Renal pelvis (tissue), 12 donors: ENCODE measurements at places on chromosomes 2 and 18. TPM values are rescaled to one million over a fixed set of nuclear protein-coding genes. Genes with fewer than 3 reads are reported as not detected.

Gene KLHL30
- 0.60 TPM for polyA plus RNA-seq

Gene SP140
- polyA plus RNA-seq: 1.8 TPM

GRCh38 chr18:23716516-23716915, 27.3 kb downstream of the LAMA3 start:
- no peak for DNase-seq

DNA sequence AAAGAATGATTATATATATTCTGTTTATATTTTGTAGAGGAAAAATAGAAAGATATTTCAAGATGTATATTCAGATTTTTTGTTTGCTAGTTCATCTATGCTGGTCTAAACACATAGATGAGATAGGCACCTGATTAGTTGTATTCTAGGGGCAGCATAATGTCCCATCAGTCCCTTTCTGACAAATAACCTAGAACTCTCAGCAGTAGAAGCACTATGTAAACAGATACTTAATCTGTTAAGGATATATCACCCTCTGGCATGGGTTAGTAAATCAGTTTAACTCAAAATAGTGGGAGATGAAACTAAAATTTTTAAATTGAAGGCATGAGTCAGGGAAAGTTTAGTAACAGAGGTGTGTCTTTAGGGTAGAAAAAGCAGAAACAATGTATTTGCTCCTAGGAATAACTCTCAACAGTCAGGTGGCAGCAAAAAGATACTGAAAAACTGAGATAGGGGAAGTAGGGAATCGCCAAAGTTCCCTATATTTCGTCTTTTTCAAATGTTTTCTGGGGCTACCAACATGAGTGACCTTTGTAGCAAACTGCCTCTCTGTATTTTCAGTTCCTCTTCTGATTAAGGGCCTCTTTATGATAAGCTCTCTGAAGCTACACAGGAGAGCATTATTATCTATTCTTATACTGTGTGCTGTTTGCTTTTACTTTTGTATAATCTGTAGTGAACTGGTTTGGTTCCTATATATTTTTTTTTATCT, 5.7 kb downstream of the PPP1R1C start:
- DNase-seq: no peak

DNA sequence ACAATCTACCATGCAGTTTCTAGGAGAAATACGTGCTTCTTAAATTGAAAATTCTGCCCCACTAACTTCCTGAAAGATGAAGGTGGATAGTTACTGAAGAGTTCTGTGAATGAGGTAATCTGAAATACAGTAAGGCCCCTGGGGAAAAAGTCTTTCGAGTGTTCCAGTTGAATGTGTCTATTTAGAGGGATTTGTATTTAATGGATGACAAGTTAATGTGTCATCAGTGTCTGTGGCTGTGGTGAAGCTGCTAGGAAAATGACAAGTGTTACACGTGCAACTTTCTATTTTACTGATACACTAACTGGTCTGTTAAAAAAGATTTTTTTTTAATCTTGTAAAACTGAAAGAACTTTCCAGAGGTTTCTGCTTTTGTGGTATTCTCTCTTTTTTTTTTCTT, 384.6 kb downstream of the STK39 start:
- DNase-seq: peak; percentile 16

- DNase-seq: no peak
These were observed 184.2 kb downstream of the PHLPP1 start for GRCh38 chr18:62899534-62899933.

DNA sequence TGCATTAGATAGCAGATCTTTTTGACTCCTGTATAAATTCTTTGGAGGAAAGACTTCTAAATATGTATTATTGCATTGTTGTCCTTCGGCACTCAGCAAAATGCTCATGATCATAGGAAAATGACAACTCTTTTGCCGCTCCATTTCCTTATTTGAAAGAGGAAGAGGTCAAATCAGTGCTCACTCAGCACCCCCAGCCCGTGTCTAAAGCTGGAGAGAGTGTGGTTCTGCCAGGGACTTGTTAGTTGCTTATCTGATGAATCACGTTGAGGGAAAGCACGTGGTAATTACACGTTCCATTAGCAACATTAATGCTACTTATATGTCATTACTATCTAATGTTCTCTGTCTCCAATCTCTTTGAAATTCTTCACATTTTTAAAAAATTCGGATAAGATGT, 46.0 kb upstream of the MBP start:
- DNase-seq: no peak

- DNase-seq: no peak
These were observed 53.5 kb upstream of the SLC38A11 start for GRCh38 chr2:165008730-165009315.

DNA sequence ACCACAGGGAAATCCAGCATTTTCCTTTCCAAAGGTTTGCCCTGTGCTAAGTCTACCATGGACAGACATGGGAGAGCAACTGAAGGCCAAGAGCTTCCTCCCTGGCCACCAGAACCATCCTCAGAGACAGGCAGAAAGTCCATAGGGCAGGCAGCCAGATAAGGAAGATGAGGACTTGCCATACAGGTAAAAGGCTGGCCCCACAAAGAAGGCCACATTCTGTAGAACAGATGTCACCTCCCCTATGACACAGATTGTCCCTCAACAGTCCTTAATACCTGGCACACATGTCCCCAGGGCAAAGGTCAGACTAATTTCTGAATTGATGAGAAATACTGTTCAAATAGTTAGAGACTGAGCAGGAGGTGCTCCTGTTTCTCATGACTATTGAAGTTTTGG, 52.0 kb downstream of the FECH start:
- no peak for DNase-seq
